ENCODE measurements at places on chromosomes 16 and 17.

- no peak for DNase-seq
Measured at GRCh38 chr16:88200896-88201185, 181.9 kb upstream of the ZNF469 start.

GRCh38 chr16:81873843-81874752 lies 95.0 kb downstream of the PLCG2 start:
- DNase-seq: peak; percentile 1

DNA sequence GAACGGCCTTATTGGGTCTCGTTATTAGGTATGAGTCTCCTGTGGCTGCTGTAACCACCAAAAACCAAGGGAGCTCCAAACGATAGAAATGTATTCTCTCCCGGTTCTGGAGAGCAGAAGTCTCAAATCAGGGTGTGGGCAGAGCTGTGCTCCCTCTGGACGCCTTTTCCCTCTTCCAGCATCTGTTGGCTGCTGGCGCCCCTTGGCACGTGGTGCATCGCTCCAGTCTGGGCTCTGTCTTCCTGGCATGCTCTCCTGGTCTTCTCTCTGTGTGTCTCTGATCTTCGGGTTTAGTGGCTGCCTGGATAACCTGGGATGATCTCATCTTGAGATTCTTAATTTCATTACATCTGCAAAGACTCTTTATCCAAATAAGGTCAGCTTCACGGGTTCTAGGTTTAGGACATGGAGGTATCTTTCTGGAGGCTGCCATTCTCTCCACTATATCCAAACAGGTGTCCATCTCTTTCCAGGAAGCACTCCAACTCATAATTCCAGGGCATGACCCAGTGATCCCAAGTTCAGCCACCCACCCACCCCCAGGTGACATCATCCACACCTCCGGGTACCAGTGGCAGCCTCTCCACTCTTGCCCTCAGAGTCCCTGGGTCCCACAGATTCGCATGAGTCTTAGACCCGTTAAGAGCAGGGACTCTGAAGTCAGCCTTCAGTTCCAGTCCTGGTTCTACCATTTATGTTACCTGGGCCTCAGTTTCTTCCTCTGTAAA lies 145.5 kb upstream of the FOXF1 start:
- no peak for DNase-seq

GRCh38 chr17:65323049-65323448 lies 185.9 kb downstream of the RGS9 start:
- DNase-seq: no peak

- peak; percentile 15 for DNase-seq
Measured at GRCh38 chr17:79809530-79810129, 12.8 kb upstream of the CBX8 start.

GRCh38 chr16:49788572-49788971 lies 67.3 kb downstream of the ZNF423 start:
- no peak for DNase-seq

- no peak for DNase-seq
Measured at GRCh38 chr16:69904495-69905170, 46.5 kb upstream of the CLEC18A start.

DNA sequence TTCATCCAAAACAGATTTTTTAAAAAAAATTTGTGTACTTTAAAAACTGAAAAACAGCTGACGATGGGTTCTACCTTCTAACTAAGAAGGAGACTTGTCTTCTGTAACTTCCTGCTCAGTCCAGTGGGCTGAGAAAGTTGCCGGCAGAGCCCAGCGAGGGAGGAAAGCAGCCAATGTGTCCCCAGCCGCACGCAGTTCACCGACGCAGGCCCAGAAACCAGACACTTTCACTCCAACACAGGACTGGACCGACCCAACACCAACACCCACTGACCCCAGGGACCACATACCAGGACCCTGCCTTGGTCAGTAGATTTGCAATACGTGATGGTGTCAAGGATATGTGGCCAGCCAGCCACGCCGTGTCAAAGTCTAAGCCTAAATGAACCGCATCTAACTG lies 25.6 kb downstream of the TRAP1 start:
- DNase-seq: no peak

- peak; percentile 54 for DNase-seq
Measured at GRCh38 chr17:81487487-81488275, 24.9 kb downstream of the ACTG1 start.

- DNase-seq: no peak
Measured at GRCh38 chr17:77177002-77177741, 36.4 kb downstream of the SEC14L1 start.

GRCh38 chr17:77435272-77436057 lies 294.7 kb downstream of the SEC14L1 start:
- DNase-seq: no peak

DNA sequence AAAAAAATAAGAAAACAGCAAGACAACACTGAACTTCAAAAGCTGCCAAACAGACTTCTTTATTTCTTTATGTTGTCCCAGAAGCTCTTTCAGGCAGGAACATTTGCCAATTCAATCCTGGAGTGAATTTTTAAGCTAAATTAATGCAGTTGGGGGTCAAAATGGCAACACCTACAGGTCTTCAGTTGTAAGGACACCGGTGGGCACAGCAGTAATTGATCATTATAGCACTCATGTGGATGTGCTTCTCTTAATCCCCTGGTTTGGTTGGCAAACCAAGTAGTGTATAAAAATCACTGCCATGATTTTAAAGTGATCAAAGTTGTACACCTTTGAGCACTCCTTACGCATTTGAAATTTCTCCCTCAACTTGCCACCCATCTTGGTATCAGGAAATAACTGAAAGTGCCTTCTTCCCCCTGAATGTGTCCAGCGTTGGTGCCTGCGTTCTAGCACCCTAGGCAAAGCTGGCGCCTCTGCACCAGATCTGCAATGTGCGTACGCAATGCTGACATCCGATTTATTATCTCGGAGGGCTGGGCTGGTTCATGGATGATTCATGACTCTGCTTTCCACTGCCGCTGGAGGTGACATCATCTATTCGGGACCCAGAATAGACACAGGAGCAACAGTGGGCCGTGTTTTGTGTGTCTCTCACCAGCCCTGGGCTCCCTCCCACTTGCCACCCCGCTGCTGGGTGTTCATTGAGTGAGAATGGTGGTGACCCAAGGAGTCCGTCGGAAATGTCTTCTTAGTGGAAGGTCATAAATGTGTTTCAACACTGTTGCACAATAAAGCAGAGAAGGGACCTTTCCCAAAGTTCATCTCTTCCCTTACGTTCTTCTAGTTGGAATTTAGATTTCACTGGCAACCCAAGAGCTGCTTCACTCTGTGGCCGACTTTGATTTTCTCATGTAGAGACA lies 203.4 kb downstream of the CCDC182 start:
- DNase-seq: no peak

GRCh38 chr16:47493381-47494337 lies 32.5 kb downstream of the PHKB start:
- DNase-seq: no peak

GRCh38 chr17:6474376-6474775 lies 30.1 kb downstream of the PIMREG start:
- no peak for DNase-seq

DNA sequence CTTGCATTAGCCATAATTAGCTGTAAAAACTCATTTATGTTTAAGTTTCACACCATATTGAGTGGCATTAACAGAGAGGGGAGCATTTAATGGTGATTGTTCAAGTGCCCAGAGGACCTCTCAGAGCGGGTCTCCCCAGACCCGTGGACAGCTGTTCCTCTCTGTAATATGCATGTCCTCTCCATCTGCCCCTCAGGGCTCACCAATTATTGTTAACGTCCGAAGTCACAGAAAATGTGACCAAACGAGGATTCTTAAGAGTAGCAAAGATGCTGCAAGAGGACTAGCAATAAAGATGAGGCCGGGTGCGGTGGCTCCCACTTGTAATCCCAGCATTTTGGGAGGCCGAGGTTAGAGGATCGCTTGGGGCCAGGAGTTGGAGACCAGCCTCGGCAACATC lies 130.2 kb downstream of the CPPED1 start:
- no peak for DNase-seq

DNA sequence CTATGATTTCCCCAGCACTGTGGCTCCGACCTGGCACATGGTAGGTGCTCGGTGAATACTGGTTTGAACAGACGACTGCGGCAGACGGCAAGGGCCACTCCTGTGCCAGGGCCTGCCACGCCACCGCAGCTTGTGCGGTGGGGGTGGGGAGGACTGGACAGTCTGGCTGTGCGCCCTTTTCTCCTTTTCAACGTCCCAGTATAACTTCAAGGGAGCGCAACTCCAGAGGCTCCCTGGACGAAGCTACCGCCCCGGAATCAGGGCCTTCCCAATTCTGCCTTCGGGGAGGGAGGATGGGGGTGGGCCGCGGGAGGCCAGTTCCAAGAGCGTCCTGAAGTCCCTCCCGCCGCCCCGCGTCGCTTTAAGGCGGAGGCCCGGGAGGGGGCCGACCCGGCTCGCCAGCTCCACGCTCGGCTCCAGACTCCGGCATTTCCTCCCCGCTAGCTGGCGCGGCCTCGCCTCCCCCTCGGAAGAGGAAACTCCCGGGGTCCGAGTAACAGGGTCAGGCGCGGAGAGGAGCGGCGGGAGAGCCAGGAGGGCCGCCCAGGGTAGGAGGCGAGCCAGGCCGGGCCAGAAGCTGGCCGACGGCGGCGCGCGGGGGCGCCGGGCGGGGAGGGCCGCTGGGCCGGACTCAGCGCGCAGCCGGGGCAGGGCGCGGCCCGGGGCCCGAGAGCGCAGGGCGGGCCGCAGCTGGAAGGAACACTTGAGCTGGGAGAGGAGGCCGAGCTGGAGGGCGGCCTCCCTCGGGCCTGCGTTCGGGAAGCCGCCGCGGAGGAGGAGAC lies at the start of gene ITPRIPL2:
ITPRIPL2 (plus strand) TSS at position 388 of the 782 bp plus-strand sequence. CDS start 498 bp downstream, outside the sequence.
- no peak for DNase-seq

- DNase-seq: no peak
Measured at GRCh38 chr17:50423553-50424159, 2.4 kb upstream of the ACSF2 start.

DNA sequence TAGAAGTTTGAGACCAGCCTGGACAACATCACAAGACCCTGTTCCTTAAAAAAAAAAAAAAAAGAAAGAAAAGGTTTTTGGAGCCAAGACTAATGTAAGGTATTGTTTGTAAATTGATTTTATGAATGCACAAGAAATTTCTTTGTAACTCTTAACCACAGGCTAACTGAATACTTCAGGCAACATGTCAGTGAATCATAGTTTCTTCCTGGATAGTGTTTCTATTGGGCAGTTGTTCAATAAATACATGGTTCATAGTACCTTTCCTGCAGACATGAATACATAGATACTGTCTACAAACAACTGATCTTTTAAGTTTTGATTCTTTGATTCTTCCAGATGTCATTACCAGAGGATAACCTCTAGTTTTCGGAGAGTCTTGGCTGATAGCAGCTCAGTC lies 11.6 kb downstream of the DDX42 start:
- DNase-seq: no peak

- DNase-seq: no peak
Measured at GRCh38 chr16:9859701-9860327, 322.4 kb downstream of the GRIN2A start.

DNA sequence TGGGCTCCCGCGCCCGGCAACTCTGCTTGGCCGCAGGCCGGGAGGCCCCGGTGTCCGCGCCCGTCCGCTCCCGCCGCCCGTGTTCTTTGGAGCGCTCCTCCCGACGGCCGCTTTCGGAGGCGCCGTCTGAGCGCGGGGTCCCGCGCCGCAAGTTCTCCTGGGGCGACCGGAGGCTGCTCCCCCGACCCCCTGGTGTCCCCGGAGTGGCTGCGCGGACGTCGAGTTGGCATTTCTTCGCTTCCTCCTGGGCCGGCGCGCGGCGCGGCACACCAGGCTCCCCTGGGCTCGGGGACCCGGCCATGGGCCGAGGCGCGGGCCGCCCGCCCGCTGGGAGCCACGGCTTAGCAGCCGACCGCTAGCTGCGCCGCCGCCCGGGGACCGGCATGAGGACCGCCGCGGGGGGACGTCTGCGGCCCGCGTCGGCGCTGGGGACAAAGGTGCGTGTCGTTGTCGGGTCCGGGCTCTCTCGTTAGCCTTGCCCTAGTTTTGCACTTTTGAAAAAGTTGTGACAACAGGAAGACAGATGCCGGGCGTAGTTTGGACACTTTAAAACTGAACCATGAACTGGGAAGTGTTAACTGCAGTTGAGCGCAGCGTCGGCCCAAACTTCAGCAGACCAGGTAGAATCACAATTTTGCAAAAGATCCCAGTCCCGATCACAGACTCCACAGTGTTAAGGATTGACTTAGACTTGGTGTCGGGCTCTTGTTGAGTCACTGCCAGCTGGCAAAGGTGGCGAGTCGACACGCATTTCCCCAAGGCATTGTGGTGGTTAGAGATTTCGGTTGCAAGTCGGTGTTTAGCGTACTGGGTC lies 700 bp downstream of the UBN1 start:
- peak; percentile 14 for DNase-seq

GRCh38 chr16:228151-228851 lies 948 bp downstream of the LUC7L start:
- peak; percentile 25 for DNase-seq

GRCh38 chr17:30148376-30148775 lies 31.8 kb downstream of the NSRP1 start:
- DNase-seq: no peak

GRCh38 chr16:65895906-65896305 lies 470.6 kb upstream of the CDH5 start:
- DNase-seq: no peak

DNA sequence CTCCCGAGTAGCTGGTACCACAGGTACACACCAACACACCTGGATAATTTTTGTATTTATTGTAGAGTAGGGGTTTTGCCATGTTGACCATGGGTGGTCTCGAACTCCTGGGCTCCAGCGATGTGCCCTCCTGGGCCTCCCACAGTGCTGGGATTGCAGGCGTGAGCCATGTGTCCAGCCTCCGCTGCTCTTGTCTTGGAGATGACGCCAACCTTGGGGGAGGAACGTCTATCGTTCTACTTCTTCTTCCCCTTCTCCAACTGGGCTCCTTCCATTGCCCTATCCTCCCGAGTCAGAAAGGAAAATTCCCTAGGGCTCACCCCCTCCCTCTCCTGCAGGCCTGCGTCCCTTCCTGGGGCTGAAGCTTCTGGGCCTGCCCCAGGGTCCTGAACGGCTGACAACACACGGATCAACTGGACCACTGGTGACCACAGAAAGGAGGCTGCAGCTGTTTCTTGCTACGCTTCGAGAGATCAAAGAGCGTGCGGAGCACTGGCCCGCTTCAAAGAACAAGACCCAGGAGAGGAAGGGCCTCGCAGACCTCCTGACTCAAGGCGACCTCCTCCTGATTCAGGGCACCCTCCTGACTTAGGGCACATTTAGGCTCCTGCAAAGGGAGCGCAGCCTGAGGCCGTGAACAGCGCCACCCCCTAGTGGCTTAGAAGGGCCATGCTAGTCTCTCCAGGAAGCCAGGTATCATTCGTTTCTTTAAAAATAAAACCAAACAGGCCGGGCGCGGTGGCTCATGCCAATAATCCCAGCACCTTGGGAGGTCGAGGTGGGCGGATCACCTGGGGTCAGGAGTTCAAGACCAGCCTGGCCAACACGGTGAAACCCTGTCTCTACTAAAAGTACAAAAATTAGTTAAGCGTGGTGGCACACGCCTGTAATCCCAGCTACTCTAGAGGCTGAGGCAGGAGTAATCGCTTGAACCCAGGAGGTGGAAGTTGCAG lies 48.5 kb upstream of the HELZ start:
- DNase-seq: no peak

- no peak for DNase-seq
Measured at GRCh38 chr16:79403534-79403933, 197.0 kb downstream of the MAF start.

Measured in DMS79 treated with DMSO at 0.1 percent for 48 hours (cell line).